Common myeloid progenitor, CD34-positive (primary cell): ENCODE measurements at places on chromosomes 2 and 18.

- peak; percentile 19 for DNase-seq
Observed at GRCh38 chr2:168002021-168002553, 245.3 kb downstream of the STK39 start.

- peak; percentile 65 for DNase-seq
Observed at GRCh38 chr18:45197526-45197970, 417.7 kb upstream of the SLC14A2 start.

GRCh38 chr2:236886456-236886855 is 199.2 kb upstream of the COPS8 start:
- DNase-seq: no peak

- peak; percentile 77 for DNase-seq
Observed at GRCh38 chr2:72543497-72544216, 282.2 kb downstream of the EXOC6B start.

DNA sequence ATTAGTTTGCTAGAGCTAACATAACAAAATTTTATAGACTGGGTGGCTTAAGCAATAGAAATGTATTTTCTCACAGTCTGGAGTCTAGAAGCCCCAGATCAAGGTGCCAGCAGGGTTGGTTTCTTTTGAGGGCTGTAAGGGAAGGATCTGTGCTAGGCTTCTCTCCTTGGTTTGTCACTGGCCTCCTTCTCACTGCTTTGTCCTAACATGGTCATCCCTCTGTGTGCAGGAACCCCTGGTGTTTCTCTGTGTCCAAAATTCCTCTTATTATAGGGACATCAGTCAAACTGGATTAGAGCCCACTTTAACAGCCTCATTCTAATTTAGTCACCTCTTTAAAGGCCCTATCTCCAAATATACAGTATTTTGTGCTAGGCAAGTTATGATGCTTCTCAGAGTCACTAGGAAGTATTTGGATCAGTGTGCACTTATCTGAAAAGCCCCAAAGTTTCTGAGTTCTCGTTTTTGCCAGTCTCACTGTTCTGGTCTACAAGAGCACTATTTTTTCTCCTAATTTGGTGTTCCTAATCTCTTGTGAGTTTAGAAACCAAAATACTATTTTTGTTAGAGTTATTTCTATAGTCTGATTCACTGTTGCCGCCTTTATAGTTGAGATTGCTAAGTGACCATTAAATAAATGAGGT is 29.0 kb downstream of the ZC3H6 start:
- no peak for DNase-seq

DNA sequence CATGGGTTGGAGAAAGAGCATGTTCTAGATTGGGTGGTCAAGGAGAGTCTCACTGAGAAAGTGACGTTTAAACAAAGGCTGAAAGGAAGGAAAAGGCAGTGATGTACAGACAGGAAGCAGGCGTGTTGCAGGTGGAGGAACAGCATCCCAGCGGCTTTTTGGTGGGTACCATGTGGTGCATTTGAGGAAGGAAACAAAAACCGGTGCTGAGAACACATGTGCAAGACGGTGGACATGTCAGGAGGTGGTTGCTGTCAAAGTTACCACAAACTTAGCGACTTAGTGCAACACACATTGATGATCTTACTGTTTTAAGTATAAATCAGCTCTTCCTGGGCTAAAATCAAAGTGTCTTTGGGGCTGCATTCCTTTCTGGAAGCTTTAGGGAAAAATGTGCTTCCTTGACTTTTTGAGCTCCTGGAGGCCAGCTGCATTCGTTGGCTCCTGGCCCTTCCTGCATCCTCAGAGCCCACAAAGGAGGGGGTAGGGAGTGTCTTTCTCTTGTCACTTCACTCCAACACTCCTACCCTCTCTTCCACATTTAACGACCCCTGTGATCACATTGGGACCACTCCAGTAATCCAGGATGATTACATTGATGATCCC is 380.6 kb downstream of the FBXO15 start:
- DNase-seq: peak; percentile 93

DNA sequence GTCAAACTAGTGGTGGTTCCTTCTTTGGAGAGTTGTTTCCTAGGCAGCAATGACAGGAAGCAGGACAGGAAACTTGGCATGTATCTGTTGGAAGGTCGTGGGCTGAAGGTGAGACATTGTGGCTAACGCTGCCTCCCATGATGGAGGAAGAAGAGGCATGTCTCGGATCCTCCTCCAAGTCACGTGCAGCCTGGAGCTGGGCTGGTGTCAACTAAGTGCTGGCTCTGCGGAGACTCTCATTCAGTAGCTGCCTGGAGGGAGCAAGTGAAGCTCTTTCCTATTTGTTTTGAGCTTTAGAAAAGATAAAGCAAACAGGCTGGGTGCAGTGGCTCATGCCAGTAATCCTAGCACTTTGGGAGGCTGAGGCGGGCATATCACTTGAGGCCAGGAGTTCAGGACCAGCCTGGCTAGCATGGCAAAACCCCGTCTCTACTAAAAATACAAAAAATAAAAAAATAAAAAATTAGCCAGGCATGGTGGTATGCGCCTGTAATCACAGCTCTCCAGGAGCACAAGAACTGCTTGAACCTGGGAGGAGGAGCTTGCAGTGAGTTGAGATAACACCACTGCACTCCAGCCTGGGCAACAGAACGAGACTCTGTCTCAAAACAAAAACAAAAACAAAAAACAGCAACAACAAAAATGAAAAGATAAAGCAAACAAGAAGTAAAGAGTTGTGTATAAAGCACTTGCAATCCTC is 28.2 kb upstream of the INO80C start:
- no peak for DNase-seq

DNA sequence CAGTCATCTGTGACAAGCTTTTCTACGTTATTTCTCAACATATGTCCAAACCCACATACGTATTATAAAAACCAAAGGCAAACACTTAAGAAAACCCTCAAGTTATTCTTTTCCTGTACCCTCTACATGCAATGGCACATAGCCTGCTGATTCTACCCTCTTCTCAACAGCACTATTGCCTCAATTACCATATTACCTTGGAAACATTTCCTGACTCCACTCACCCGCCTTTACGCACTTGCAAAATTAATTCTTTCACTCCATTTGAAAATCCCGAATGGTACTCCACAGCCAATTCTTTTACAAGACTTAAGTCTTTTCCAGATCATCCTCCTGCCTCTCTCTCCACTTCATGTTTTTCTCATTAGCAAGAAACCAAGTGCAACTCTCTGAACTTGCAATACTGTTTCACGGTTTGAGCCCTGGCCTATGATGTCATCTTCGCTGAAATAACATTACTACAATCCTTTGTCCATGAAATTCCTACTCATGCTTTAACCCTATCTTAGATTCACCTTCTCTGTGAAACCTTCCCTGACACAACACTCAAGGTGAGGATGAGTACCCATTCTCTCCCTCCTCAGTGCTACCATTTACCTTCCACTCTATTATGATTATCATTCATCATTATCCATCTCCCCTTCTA is 29.0 kb downstream of the SESTD1 start:
- no peak for DNase-seq

GRCh38 chr2:11344956-11345677 is 681 bp upstream of the ROCK2 start:
- peak; percentile 58 for DNase-seq
